Right lung (tissue), 10 donors: ENCODE measurements at places on chromosomes 2 and 18. TPM values are rescaled to one million over a fixed set of nuclear protein-coding genes. Genes with fewer than 3 reads are reported as not detected.

LYPD6 gene
- 16.9 TPM for polyA plus RNA-seq

SF3B1 gene
- 383 TPM for polyA plus RNA-seq

CACNB4 gene
- 9.7 TPM for polyA plus RNA-seq

DNA sequence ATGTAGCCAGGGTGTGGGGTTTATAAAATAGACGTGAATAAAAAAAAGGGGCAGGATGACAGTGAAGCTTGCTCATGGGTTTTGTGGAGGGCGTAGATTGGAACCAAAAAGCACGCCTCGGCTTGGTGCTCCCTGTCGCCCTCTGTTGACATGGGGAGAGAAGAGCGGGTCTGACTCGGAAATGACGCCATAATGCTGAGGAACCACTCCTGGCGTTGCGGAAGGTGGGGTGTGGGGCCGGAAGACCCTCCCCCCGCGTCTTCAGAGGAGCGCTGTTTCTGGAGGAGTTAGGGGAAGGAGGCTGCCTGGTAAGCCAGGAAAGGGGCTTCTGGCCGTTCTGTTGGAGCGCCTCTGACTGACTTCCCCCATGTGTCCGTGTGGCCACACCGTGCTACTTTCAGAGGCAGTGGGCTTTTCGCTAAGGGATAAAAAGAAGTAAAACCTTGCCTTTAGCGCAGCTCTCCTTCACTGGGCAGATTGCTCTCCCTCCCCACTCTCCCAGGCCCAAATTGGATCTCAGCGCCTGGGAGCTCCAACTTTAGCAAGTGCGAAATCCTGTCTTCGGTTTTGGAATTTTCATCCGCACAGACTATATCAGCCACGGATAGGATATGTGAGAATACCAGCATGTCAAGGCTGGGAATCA lies 42.8 kb downstream of the PLEKHA3 start:
- DNase-seq: peak; percentile 77

DNA sequence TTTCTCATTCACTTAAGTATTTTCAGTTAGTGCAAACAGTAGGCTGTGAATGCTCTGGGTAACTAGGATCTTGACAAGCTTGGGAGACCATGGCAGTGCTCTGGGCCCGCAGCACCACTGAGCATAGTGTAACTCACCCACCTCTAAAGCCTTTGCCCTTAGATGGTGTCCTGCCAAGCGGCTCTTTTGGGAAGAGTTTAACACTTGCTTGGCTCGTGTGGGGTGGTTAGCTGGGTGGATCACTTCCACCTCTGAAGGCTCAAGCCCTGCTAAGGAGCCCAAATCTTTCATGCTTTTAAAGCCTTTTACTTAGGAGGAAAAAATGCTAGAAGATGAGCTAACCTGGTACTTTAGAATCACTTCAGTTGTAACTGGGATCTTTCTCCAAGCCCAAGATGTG lies 33.9 kb downstream of the PTPN18 start:
- no peak for DNase-seq

DNA sequence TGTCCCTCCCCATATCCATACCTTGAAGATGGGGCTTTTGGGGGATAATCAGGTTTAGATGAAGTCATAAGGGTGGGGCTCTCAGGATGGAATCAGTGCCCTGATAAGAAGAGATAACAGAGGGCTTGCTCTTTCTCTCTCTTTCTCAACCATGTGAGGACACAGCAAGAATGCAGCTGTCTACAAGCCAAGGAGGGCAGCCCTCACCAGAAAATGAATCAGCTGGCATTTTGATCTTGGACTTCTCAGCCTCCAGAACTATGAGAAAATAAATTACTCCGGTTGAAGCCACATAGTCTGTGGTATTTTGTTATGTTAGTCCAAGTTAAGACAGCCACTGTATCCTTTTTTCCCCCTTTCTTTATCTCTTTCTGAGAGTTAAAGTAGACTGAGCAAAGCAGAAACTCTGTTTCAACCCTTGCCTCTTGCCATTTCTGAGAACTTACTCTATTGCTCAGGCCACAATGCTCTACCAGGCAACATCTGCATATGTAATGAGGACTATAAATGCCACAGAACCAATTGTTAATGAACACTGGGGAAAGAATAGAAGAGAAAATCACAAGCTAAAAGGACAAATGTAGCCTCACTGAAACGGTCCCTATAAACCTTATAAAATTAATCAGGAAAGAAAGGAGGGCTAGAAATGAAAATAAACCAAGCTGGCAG lies 56.9 kb downstream of the SRBD1 start:
- DNase-seq: no peak

GRCh38 chr2:69645921-69646320 lies 2.4 kb upstream of the AAK1 start:
- no peak for DNase-seq

- DNase-seq: no peak
Observed at GRCh38 chr2:143183804-143184463, 54.7 kb downstream of the ARHGAP15 start.

GRCh38 chr2:37782721-37783371 lies 111.4 kb upstream of the CDC42EP3 start:
- no peak for DNase-seq

DNA sequence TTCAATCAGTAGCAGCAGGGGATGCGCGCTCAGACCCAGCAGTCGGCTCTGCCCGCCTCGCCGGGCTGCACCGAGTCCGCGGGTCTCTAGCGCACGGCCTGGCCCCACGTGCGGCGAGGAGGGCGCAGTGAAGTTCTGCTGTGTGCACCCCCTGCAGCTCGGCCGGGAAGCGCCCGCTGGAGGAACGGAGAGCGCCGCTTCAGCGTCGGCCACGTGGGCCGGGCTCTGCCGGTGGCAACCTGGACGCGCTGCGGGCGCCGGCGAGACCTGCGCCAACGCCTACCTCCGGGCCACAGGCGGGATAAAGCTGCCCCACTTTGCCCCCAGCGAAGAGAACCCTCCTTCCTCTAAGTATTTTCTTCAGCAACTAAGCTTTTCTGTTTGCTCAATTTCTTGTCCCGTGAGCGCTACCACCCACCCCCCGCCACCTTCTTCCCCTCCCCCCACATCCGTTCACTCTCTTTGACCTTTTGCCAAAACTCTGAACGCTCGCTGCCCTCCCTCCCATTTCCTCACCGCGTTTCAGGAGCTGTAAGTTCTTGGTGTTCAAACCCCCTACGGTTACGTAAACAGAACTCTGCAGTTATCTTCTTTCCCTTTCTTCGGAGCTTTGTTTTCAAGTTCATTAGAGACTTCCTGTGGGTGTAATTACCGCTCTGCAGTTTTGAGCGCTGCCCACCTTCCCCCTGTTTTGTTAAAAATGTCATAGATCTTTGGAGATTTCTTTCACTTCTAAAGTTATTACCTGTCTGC lies 42.6 kb upstream of the EDAR start:
- DNase-seq: peak; percentile 44
